Endothelial cell (in vitro differentiated cells): ENCODE measurements at places on chromosomes 7 and 10.

DNA sequence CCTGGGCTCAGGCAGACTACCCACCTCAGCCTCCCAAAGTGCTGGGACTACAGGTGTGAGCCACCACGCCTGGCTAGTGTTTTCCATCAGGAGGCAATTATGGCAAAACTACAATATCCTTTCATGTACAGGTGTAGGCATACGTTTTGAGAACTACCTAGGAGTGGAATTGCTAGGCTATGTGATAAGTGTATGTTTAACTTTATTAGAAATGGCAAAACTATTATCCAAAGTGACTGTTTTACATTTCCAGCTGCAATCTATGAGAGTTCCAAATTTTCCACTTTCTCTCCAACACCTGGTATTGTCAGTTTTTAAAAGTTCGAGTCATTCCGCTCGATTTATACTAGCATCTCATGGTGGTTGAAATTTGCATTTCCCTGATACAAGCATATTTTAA is 59.0 kb downstream of the ZMYND11 start:
- no peaks in the 10 kb centered on the region for H3K27me3 ChIP-seq
- no peak overlapping the region for H3K4me3 ChIP-seq
- H3K27ac ChIP-seq, result no peak overlapping the region
- DNase-seq, result no peak
- peaks cover 3% of the 10 kb centered on the region for H3K4me1 ChIP-seq
- H3K36me3 ChIP-seq, result peaks cover 5% of the 10 kb centered on the region

- H3K27ac ChIP-seq, result no peak overlapping the region
- H3K4me3 ChIP-seq, result no peak overlapping the region
- DNase-seq, result no peak
- H3K27me3 ChIP-seq, result no peaks in the 10 kb centered on the region
- no peaks in the 10 kb centered on the region for H3K4me1 ChIP-seq
Measured at GRCh38 chr10:49632406-49633317, 18.8 kb downstream of the CHAT start.

DNA sequence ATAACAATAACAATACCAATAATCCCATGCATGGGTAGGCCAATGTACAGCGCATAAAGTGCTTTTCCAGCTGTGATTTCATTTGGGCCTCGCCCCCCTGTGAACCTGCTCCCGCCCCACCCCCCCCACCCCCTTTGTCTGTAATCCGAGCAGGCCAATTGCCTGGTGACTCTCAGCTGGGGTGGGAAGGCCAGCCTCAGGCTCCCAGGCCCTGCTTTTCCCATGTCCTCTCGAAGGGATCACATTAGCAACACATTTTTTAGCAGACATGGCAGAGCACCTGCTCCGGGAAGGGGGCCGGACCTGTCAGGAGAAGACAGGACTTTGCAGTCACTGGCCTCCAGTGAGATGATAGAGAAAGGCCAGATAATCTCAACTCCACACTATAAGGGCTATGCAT is 439.3 kb downstream of the RPS24 start:
- no peak for DNase-seq
- H3K36me3 ChIP-seq, result peaks cover 3% of the 10 kb centered on the region
- peaks cover 3% of the 10 kb centered on the region for H3K27me3 ChIP-seq
- H3K4me1 ChIP-seq, result no peaks in the 10 kb centered on the region
- H3K27ac ChIP-seq, result no peak overlapping the region

DNA sequence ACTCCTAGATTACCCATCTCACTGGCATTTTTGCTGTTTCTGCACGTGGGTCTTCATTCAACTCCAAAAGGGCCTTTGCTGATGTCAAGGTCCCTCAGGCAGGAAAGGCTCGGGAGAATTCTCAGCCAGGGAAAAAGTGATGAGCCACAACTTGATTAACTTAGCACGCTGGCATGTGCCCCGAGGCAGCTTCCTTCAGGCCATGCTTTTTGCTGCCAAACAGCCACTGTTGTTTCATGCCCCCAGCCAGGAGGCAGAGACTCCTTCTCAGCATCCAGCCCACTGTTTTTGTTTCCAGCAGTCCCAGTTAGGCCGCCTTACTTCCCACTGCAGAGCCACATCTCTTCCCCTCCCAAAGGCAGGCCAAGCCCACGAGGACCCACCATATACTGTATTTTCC is 266.5 kb upstream of the YAE1 start:
- H3K4me3 ChIP-seq, result no peak overlapping the region
- no peaks in the 10 kb centered on the region for H3K4me1 ChIP-seq
- H3K27ac ChIP-seq, result no peak overlapping the region

- H3K4me3 ChIP-seq, result peak overlapping the region; percentile 27
- H3K4me1 ChIP-seq, result peaks cover 52% of the 10 kb centered on the region
- peak overlapping the region; percentile 84 for H3K27ac ChIP-seq
- H3K36me3 ChIP-seq, result peaks cover 33% of the 10 kb centered on the region
- no peak for DNase-seq
Measured at GRCh38 chr10:125133696-125134482, 26.5 kb downstream of the CTBP2 start.

DNA sequence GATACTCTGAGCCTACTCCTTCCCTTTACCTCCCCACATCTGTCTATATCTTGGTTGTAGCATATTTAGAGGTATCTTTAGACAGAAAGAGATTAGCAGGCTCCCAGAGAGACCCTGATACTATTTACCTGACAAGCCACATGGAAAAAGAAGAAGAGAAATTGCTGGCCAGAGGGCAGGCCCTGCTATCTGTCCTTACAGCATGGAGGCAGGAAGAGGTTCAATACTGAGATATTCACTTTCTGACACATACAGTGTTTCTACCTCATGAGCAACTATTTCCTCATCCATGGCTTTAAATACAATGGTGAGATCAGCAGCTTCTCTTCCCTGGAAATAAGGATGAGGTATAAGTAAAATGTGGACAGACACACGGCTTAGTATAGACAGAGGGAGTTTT is 33.9 kb upstream of the TSPAN13 start:
- H3K4me3 ChIP-seq, result no peak overlapping the region
- H3K27ac ChIP-seq, result no peak overlapping the region
- H3K27me3 ChIP-seq, result no peaks in the 10 kb centered on the region
- H3K36me3 ChIP-seq, result no peaks in the 10 kb centered on the region
